ENCODE measurements at places on chromosomes 12 and 14.

DNA sequence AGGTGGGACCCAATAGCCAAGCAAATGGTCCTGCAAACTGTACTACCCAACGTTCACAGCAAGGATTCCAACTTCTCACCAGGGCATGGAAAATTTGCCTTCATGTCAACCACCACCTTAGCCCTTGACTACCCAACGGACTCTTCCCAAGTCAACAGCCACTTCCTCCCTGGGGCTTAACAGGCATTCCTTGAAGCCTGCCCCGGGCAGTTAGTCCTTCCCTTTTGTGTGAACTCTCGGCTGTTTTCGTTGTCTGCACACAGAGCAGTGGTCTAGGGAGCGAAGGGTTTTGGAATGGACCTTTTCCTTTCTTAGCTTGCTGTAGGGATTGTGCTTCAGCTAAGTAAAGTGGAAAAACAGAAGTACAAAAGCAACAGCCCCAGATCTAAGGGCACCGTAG, 35.2 kb upstream of the TCL1B start:
- no peak for DNase-seq

- no peak for DNase-seq
Observed at GRCh38 chr12:77362509-77363210, 297.3 kb upstream of the E2F7 start.

GRCh38 chr14:84087986-84088531, 1441.9 kb upstream of the FLRT2 start:
- DNase-seq, result no peak

DNA sequence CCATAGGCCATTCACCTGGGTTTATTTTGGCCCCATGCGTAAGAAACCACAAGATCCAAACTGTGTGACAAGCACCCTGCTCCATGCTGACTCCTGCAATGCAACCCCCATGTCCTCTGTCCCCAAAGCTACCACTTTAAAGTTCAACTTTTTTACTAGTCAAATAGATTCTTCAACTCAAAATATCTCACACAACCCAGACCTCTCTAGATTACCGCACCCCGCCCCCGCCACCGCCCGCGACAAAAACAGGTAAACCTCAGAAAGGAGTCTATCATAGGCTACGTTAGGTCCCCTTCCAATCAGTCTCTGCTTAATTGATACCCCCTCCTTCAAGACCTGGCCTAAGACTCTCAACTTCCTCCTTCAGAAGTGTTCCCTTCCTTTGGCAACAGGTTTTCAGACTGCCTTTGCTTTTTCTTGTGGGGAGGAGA, 2.2 kb downstream of the ZFP36L1 start:
- DNase-seq, result no peak

DNA sequence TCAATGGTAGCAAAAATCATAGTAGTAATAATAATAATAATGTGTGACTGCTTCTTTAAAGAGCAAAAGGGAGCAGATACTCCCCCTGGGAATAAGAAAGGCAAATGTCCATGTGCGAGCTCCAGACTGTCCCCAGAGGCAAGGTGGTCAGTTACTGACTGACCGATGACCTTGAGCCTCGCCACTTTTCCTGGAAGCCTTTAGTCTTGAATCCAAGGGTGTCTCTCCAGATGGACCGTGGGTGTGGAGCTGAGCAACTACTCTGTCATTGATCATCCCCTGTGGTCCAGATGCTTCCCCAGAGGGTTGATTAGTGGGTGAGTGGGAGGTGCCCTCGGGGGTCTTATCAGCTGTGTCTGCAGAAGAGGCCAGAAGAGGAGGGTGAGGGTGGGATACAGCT, 418.5 kb upstream of the TBX3 start:
- no peak for DNase-seq

DNA sequence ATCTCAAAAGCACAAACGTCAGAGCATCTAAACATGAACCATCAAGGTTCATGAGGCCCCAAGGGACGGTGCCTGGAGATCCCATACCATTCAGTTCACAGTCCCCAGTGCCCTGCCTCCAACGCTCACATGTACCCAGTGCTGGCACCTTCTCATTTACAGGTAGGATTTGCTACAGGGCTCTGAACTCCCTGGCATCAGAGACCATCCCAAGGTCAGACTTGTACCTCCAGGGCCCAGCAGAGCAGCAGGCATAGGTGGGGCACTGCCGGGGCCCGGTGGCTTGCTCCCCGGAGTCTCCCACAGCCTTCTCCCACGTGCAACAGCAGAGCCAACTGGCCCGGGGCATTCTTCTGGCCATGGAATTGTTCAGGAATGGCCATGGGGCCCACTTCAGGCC, 114.8 kb downstream of the BCL11B start:
- no peak for DNase-seq

DNA sequence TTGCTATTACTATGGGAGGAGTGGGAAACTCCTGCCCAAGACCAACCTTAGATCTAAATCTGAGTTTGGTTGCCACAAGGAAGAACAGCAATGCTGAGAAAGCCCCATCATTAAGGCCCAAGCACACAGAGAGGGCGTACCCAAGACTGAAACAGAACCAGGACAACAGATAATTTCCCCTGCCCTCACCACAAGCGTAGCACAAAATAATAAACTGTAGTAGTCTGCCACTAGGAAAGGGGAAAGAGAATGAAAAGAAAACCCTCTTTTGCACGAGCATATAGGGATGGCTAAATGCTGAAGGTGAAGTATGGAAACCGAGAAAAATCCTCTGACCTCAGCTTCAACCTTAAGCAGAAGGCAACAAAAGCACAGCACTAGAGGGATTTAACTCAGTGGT, 76.5 kb upstream of the DHRS4 start:
- no peak for DNase-seq

GRCh38 chr12:19234981-19235871, 105.7 kb downstream of the PLEKHA5 start:
- DNase-seq, result no peak

GRCh38 chr12:116331876-116332275, 54.4 kb upstream of the MED13L start:
- no peak for DNase-seq

DNA sequence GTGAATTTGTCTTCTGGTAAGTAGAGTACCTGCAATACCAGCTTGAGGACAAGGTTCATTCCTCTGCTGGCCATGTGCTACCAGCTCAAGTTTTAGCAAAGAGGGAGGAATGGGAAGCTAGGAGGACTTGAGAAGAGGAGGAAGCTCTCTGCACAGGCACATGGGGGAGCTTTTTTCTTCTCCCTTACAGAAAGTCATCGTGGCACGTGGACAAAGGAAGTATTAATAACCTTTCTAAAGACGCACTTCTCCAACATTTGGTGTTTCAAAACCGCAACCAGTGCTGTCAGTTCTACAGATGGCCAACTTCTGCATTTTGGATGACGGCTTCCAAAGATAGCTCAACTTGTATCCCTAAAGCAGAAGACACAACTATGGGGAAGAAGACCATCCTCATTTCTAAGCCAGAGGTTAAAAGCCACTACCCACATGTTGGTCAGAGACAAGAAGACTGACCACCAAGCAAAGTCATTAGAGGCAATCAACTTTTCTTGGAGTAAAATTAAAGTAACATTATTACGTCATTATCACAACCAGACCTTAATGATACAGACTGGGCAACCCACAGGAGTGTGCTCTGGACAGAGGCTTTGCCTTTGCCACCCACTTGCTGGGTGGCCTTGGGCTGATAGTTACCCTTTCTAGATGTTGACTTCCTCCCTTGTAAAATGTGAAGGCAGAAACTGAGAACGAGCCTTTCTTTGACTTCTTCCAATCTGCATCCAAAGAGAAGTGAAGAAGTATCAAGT, 12.3 kb upstream of the TMED10 start:
- no peak for DNase-seq

GRCh38 chr14:94129758-94130414, 482 bp upstream of the IFI27L2 start:
- DNase-seq, result no peak

GRCh38 chr12:6946033-6946919, 2.5 kb downstream of the C12orf57 start:
- DNase-seq, result peak; percentile 80

DNA sequence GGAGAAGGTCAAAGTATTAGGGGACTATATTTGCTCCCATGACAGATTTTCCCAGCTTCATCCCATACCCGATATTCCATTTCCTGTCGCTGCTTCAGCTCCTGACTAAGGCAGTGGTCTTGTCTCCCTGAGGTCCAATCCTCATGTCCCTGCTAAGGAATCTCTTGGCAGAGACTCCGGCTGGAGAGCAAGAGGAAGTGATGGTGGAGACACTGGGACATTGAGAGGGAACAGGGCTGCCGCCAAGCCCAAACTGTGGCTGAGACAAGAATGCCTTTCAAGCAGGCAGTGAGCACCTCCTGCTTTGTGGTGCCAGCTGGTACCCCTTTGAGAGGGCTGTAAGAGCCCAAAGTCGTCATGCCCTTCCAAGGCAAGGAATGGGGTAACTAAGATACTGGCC, 5.5 kb downstream of the SP7 start:
- no peak for DNase-seq

All from endothelial cell (in vitro differentiated cells).